ENCODE measurements at places on chromosomes 4 and X.

DNA sequence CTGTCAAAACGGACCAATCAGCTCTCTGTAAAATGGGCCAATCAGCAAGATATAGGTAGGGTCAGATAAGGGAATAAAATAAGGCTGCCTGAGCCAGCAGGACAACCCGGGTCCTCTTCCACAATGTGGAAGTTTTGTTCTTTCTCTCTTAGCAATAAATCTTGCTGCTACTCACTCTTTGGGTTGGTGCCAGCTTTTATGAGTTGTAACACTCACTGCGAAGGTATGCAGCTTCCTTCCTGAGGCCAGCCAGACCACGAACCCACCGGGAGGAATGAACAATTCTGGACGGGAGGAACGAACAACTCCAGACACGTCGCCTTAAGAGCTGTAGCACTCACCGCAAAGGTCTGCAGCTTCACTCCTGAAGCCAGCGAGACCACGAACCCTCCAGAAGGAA, 287.8 kb downstream of the RAPGEF2 start:
- DNase-seq: peak; percentile 99

DNA sequence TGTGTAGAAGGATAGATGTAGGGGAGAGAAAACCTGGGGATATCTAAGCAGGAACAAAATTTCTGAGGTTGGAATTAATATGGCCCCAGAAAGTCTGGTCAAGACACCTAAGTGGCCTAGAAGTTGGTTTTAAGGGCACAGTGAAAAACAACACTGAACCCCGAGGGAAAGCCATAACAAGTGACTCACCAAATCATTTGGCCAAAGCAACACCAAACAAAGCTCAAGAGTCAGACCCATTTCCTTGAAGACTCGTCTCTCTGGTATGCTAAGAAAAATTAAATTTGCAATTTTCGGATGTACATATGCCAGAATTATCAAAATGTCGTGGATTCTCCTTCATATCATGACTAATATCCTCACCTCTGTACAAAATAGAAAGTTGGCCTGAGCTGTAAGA, 162.9 kb downstream of the SMIM20 start:
- peak; percentile 53 for DNase-seq

DNA sequence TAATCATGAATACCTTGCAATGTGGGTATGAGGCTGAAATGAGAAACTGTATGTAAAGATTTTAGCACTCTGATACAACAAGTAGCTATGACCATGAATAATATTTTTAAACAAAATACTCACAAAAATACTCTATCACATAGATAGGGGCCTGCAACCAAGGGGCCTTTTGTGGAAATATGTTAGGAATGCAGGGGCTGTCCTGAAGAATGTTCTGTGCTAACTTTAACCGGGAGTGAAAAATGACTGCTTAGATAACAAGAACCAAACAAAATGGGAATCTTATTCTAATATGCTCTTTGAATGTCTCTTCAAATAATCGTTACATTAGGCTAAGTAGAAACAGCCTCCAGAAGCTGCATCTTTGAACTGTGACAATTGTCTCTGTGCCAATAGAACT, 37.9 kb upstream of the GYPA start:
- DNase-seq: peak; percentile 28

- no peak for DNase-seq
Measured at GRCh38 chr4:47084111-47084510, 52.7 kb downstream of the GABRB1 start.

GRCh38 chr4:77593101-77593500, 12.5 kb upstream of the CXCL13 start:
- no peak for DNase-seq

DNA sequence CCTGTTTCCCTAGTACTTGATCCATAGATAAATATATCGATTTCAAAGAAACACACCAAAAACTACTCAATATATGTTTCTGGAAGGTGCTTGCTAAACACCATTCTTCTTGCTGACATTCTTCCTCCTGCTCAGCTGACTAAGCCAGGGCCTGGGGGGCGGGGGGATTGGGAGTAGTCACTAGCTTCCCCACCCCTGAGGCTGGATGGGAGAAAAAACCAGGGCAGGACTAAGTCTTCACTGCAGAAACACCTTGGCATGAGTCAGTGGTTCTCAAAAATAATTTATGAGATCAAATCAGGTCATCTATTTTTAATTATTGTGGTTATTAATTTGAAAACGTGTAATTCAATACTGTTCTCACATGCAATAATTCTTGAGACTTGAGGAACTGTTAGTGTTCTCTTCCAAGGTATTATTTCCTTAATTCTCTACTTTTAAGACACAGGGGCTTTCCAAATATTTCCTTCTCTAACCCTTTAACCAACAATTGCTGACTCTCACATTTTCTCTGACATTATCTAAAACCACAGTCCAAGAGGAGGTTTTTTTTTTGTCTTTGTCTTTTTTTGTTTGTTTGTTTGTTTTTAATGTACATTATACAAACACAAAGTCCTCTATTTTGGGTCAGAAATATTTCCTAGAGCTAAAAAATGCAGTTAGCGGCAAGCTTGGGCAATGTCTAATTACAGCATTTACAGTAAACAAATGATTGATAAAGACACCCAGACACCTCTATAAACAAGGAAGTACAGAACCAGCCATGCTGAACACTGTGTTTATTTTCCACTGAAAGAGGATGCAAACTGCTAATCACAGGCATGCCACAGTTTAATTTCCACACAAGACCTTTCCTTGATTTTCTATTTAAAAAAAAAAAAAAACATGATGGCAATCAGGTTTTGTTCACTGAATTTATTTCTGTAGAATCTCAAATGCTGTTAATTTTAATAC, 120.3 kb upstream of the USP9X start:
- no peak for DNase-seq

- peak; percentile 97 for DNase-seq
Measured at GRCh38 chr4:74109116-74109869, 10.3 kb upstream of the CXCL2 start.

DNA sequence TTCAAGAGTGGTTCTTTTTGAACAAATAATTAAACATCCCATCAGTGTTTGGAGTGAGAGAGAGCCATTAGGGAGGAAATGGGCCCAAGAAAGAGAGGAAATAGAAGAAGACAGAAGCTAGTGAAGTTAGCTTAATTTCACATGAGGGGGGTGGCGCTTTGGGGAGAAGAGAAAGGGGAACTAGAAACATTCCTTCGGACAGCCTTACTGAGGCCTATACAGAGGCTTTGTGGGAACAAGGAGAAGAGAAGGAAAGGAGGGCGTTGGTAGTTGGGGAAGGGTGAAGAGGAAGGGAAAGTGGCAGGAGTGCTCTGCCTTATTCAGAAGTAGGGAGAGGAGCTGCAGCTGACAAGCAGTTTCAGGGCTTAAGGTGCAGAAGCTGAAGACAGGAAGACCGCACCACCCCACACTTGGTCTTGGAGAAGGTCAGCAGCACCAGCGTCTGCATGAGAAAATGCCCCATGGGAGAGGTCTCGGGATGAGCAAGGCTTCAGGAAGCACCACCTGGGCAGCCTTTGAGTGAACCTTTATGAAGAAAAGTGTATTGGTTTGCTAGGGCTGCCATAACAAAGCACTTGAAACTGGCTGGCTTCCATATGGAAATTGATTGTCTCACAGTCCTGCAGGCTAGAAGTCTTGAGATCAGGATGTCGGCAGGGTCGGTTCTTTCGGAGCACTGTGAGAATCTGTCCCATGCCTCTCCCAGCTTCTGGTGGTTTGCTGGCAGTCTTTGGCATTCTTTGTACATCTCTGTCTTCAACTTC, 85.1 kb downstream of the KIT start:
- no peak for DNase-seq

GRCh38 chr4:19803406-19803805, 448.3 kb upstream of the SLIT2 start:
- peak; percentile 23 for DNase-seq

GRCh38 chrX:83077606-83078005, 430.5 kb upstream of the POU3F4 start:
- DNase-seq: no peak

GRCh38 chr4:169314906-169315305, 44.1 kb upstream of the SH3RF1 start:
- peak; percentile 79 for DNase-seq

GRCh38 chr4:56197387-56197786, 189.9 kb downstream of the AASDH start:
- peak; percentile 55 for DNase-seq

DNA sequence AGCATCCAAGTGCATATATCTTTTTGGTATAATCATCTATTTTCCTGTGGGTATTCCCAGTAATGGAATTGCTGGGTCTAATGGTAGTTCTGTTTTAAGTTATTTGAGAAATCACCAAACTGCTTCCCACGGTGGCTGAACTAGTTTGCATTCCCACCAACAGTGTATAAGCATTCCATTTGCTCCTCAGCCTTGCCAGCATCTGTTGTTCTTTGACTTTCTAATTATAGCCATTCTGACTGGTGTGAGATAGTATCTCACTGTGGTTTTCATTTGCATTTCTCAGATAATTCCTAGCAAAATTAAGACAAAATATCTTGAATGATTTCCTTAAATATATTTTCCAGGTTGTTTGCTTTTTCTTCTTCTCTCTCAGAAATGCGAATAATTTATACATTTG, 341.1 kb downstream of the GBA3 start:
- peak; percentile 90 for DNase-seq

DNA sequence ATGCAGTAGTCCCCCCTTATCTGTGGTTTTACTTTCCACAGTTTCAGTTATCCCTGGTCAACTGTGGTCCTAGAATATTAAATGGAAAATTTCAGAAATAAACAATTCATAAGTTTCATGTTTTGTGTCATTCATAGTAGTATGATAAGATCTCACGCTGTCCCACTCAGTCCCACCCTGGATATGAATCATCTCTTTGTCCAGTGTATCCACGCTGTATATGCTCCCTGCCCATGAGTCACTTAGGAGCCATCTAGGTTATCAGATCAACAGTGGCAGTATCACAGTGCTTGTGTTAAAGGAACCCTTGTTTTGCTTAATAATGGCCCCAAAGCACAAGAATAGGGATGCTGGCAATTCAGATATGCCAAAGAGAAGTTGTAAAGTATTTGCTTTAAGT, 16.2 kb upstream of the SYTL4 start:
- peak; percentile 12 for DNase-seq

DNA sequence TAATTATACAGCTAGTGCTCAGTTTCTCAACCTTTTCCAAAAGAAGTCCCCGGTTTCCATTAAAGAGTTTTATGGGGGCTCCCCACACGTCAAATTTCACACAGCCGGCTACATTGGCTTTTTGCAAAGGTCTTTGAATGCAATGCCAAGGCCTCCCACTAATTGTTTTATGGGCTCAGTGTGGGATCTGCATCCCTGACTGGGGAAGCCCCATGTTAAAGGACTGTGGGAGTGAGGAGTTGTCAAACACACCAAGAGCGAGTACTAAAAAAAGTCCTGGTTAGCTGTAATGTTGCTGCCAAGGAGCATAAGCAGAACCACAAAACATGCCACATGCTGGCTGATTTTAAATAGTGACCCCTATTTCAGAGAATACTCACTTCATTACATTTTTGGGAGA, 162.6 kb downstream of the BMPR1B start:
- DNase-seq: no peak

GRCh38 chr4:57243076-57243475, 132.9 kb upstream of the IGFBP7 start:
- no peak for DNase-seq

GRCh38 chr4:165512424-165512823, 133.6 kb downstream of the CPE start:
- no peak for DNase-seq

DNA sequence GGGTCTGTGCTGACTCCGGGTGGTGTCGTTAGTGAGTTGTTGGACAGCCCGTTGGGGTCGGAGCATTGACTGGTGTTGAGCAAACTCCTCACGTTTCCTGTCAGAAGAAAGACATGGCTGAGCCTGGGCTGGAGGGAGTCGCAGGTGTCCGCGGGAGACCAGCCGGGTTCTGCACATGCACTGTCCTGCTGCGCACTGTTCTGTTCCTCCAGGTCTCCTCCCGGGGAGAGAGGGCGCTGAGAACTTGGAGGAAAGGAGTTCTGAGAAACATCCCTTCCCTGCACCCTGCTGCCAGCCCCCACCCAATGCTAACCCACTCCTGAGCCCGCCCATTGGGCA, 1.1 kb downstream of the ZNF141 start:
- peak; percentile 8 for DNase-seq

DNA sequence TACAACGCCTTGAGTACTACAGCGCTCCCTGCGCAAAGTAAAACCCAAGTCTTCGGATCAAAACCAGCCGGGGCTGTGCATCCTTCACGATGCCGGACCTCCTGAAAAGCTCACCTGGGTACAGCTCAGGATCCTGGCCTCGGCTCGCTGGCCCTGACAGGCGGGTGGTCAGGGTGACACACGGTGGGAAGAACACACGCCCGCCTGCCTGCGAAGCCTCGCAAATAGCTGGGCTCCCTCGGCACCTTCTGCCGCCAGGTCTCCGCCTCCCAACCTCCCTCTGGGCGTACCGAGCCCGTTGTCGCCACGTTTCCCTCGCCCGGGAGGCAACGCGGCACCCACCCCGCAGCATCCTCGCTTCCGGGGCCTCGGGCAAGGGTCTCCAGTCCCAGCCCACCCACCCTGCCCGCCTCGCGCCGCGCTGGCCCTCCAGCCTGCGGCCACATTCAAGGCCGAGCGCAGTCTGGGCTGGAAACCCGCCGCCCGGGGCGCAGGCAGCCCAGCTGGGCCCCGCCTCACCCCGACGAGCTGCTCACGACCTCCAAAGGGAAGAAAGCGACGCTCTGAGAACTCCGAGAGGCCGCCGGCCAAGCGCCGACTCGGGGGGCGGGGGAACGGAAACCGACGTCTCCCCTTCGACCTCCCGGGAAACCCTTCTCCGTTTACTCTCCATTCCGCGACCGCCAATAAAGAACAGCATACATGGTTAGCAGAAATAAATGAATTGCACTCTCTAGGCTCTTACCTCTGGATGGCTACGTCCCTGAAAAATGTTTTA, 511 bp downstream of the PPM1K start:
- peak; percentile 59 for DNase-seq

DNA sequence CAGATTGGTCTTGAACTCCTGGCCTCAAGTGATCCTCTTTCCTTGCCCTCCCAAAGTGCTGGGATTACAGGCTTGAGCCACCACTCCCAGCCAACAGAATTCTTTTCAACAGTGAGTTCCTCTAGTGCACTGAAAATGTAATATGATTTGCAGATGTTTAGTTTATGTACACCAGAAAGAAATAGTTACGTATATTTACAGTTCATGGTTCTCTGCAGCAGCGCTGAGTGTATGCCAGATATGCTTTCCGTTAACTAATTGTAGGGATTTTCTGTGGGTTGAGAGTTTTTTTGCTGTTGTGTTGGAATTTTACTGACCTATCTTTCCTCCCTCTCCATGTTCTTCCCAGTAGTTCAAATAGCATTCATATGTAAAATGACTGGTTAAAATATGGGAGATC, 44.0 kb downstream of the GAB1 start:
- no peak for DNase-seq

- DNase-seq: no peak
Measured at GRCh38 chrX:41723826-41724225, at the start of gene GPR82. GPR82 (plus strand) TSS chrX:41724181; CDS start chrX:41727027, 2,846 bp downstream.

Measured in fibroblast of skin of right biceps (primary cell).